Stimulated activated CD4-positive, alpha-beta T cell treated with anti-CD3 and anti-CD28 coated beads, Interleukin-4, amount 100 ng/mL, for 4 hours (primary cell): ENCODE measurements at places on chromosomes 6 and 20.

DNA sequence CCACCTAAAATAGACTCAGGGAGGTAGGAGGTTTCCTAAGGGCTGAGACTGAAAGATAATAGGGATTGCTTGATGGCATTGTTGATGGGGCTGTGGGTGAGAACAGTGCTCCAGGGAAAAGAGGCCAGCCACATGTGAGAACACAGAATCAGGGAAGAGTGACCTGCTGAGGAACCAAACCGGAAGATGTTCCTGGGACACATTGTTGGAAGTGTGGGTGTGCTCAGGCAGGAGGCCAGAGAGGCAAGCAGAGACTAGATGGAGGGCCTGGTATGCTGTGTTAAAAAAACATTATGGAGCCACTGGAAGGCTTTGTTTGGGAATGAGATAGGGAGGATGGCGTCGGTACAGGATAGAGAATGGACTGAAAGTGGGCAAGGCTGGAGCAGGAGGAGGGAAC is 23.3 kb downstream of the RNF144B start:
- DNase-seq, result no peak

- no peak for DNase-seq
These were observed 73.8 kb downstream of the PRKN start for GRCh38 chr6:162653808-162654207.

DNA sequence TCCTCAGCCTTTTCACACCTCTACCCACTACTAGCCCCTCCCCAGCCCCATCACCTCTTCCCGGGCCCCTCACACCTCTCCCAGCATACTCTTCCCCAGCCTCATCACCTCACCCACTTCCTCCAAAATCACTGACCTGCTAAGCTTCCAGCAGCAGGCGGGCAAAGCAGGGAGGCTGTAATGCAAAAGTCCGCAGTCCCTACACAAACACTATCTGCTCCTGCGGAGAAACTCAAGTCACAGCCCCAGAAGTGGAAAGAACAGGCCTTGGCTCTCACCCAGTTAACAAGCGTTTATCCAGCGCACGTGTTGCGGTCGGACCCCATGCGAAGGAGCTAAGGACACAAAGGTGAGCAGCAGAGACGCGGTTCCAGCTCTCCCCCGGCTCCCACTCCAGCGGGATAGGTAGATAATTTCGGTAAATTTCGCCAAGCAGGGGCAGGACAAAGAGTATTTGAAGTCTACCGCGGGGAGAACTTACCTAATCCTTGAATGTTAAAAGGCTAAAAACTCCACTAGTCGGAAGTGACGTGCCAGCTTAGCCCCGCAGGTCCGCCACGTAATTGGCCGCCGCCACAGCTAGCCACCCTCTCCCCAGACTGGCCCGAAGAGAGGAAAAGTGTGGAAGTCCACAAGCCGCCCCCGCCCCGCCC is 728 bp upstream of the TRIM39 start:
- peak; percentile 69 for DNase-seq

- no peak for DNase-seq
These were observed 365.7 kb downstream of the MAFB start for GRCh38 chr20:40323361-40323794.

GRCh38 chr6:18503206-18503592 is 116.0 kb downstream of the RNF144B start:
- DNase-seq, result no peak

GRCh38 chr6:137272403-137272802 is 53.2 kb upstream of the IFNGR1 start:
- no peak for DNase-seq

DNA sequence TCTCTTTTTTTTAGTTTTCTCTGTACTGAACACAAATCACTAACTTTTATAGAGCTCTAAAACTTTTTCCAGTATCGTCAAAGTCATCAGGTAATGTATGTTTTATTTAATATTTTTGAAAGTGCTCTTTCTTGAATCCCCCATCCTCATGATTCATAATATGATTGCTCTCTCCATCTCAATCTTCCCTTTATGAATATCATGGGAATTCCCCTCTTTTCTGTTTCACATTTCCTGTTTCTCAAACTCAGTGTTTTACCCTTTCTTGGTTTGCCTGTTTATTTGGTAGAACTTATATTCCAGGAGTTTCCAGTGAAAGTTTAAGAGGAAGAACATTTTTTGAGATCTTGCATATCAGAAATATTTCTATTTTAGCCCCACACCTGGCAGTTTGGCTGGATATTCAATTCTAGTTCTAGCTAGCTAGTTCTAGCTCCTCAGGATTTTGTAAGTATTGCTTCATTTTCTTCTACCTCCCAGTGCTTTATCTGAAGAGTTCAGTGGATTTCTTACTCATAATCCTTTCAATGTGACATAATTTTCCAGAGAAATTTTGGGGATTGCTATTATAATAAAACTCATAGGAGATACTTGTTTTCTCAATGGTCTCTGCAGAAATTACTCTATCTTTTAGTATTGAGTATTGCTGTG is 6.1 kb upstream of the C6orf58 start:
- no peak for DNase-seq

- DNase-seq, result no peak
These were observed 49.1 kb upstream of the PRDM1 start for GRCh38 chr6:106037060-106037459.

DNA sequence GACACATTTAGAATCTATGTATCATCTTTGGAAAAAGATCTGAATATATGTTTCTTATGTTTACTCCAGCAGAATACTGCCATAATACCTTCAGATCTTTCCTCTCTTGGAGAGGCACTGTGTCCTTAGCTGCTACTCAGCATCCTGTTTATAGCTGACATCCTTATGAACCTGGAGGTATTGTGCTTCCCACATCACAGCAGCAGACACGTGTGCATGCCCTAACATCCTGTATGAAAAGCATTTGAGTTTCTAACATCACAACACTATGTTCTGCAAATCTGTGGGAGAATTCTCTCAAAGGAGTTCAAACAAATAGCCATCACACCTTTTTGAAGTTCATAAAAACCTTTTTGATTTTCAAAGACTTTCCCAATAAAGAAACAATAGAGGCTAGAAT is 216.0 kb downstream of the GJA1 start:
- DNase-seq, result no peak

- no peak for DNase-seq
These were observed 29.4 kb downstream of the PPP1R16B start for GRCh38 chr20:38834868-38835267.

DNA sequence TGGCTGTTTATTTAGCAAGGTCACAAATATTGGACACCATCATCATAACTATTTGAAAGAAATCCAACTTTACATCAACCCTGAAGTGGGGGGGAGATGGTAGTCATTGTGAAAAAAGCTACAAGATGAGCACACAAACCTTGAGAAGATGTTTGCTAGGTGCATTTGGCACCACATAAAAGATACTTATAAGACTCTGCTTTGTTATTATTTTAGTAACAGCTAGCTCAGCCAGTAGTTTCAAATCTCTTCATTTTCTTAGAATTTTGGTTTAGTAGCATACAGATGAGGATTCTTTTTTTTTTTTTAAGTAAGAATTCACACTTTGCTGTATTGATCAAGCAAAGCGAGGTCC is 14.4 kb downstream of the ADTRP start:
- no peak for DNase-seq

DNA sequence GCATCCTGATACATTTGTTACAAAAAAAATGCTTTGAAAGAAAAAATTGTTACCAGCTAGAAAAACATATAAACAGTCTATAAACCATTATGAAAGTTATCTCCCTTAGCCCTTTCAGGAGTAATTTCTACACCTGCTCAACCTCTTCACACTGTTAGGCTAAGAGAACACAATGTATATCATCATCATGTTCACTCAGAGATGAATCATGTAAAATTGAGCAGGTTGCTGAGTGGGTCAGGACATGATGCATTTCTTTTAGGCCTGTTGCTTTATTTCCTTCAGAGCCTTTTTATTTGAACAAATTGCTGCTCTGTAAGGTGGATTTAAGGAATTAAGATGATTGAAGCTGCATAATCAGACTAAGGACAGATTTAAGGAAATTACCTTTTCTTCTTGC is 531.3 kb upstream of the MAN1A1 start:
- DNase-seq, result no peak

- DNase-seq, result no peak
These were observed 60.9 kb downstream of the CDH4 start for GRCh38 chr20:61312925-61313324.

- no peak for DNase-seq
These were observed 91.0 kb downstream of the TCP11 start for GRCh38 chr6:35049900-35050756.

GRCh38 chr20:10597637-10598036 is 76.2 kb downstream of the JAG1 start:
- DNase-seq, result no peak

DNA sequence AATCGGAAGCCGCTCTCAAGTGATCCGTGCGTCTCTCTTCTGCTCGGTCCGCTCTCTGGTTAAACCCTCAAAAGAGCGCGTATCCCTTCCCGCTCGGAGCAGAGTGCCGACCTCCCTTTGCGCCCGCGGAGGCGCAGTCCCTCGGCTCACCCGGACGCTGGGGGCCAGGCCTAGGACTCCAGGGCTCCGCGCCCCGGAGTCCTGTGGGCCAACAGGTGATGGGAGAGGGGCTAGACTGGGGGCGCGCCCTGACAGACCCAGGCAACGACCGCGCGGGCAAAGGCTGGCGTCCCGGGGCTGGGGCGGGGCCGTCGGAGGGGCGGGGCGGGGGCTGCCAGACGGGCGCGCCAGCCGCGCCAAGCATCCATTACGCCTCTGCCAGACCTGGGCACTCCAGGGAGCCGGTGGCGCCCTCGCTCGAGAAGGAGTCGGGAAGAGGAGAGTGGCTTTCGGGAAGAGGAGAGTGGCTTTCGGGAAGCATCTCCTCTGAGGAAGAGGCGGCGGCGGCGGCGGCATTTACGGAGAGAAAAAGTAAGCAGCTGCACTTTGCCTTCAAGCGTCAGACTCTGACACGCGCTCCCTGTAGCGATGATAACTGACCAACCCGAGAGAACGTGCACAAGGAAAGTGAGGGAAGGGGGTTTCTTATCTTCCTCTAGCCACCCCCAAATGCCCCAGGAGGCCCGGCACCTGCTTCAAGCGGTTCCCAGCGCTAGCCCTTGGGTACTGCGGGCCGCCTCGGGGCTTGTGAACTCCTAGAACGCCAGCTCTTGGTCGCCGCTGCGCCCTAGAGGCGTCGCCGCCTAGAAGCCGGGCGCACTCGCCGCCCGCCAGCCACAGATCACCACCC is 2.6 kb downstream of the EPHA7 start:
- no peak for DNase-seq

- no peak for DNase-seq
These were observed 166.1 kb upstream of the FOXQ1 start for GRCh38 chr6:1145768-1146218.

DNA sequence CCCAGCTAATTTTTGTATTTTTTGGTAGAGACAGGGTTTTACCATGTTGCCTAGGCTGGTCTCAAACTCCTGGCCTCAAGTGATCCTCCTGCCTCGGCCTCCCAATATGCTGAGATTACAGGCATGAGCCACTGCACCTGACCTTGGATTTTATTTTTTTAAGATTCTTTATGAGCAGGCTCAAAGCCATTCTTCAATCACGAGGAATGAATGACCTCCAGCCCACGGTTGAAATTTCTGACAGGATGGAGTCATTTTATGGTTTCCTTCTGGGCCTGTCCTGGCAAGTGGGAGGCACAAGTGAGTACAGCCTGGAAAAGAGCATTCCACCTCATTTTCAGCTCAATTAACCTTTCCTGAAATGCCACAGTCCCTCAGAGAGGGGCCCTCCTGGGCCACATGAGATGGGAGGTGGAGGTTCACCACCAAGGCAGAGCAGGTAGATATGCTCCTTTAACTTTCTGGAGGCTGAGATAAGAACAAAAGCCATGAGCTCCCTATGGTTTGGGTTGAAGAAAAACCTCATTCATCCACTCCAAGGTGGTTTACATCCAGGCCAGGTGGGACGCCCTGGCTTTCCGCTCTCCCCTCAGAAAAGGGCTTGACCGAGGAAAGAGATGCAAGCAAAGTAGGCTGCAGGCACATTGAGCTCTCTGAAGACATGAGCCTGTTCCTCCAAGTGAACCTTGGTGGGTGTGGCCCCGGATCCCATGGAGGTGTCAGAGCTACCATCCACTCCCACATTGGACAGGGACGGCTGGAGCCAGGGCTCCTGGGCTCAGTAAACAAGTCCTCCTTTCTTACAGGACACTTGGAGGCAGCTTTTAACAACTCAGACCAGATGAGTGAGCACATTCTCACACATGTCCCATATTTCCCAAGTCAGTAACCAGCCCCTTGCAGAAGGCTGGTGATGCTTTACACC is 208.5 kb upstream of the SSTR4 start:
- DNase-seq, result no peak

DNA sequence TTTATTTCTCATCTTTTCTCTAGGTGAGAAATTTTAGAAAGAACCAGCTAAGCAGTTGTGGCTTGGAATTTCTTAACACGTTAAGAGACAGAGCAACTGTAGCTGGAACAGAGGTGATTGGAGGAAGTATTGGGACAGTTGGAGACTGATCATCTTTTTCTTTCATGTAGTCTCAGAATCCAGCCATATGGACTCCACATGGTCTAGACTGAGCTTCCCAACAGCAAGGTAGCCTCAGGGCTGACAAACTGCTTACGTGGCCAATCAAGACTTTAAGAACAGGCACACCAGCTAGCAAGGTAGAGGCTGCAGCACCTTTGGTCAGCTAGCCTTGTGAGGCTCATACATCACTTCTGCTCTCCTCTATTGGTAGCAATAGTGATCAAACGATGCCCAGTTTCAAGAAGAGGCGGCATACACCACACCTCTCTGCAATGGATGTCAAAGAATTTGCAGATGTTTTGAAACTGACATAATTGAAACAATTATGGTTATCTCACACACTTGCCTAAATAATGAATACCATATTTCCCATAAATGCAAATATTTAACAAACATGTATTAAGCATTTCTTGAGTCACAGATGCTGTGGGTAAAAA is 590.5 kb upstream of the SLC35B3 start:
- DNase-seq, result no peak

DNA sequence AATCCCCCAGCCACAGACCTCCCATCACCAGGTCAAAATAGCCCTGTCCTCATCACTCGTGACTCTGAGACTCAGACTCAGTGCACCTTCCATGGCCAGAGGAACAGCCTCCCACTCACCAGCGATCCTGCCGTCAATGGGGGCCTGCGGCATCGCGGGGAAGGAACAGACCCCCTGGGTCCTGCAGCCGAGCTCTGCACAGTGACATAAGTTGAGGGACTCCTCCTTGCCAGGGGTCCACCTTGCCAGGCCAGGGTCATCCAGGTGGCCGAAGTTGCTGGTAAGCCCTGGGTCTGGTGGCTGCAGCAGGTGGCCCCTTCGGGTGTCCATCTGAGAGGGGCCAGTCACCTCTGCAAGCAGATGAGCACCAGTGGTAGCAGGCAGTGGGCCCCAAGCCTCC is 16.3 kb downstream of the ETV7 start:
- DNase-seq, result no peak

DNA sequence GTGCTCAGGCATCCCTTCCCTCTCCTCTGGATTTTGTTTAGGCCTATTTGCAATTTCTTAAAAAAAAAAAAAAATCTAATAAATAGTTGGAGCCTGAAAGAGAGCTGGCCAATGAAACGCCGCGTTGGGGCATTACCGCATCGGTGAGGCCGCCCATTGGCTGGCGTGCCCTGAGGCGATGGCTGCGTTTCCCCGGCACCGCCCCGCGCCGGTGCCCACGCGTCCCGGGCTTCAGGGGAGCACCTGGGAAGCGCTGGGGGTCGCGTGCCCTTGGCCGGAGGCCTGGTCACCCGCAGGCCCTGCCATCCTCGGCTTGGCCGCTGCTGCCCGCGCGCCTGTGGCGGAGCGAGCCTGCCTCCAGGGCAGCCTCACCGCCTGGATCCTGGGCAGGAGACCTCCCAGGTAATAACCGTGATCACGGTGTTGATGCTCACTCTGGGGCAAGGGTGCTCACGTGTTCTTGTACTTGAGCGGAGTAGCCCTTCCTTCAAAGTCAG is 155.4 kb downstream of the NRN1 start:
- peak; percentile 74 for DNase-seq
